NCI-H1092 (cell line): ENCODE measurements at places on chromosomes 16 and 17.

GRCh38 chr17:50173335-50173941 lies 7.6 kb downstream of the SGCA start:
- no peak for DNase-seq

DNA sequence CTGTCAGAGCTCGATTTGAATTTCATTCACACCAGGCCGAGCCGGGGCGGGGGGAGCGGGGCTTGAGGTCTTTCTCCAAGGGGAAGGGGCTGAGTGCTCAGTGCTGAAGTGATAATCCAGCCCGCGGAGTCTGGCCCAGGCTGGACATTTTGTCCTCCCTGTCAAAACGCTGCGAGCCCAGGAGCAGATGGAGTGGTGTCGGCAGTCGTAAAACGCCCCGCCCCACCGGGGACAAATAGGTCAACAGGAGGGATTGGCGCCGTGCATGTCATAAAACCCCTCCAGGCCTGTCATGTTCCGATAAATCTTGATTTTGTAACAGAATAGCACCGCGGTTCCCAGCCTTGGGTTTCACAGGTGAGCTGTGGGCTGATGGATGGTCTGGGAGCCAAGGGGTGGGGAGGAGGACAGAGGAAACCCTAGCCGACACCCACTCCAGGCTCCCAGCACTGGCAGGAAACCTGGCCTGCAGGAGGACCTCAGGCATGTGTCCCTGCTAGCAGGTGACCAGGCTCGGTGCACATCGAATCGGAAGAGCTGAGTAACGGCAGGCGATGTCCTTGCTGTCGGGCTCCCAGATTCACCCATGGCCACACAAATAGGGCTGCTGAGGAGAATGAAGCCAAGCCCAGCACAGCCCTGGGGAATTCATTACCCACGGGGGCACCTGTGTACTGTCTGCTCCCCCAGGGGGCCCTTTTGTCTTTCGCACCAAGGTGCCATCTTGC lies 341.4 kb downstream of the FOXL1 start:
- DNase-seq, result no peak

DNA sequence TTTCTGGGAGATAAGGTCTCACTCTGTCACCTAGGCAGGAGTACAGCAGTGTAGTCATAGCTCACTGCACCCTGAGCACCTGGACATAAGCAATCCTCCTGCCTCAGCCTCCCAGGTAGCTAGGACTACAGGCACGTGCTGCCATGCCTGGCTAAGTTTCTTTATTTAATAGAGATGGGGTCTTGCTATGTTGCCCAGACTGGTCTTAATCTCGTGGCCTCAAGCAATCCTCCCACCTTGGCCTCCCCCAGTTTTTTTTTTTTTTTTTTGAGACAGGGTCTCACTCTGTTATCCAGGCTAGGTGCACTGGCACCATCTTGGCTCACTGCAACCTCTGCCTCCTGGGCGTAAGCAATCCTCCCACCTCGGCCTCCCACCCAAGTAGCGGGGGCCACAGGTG lies 21.1 kb downstream of the DDX19B start:
- DNase-seq, result no peak

- no peak for DNase-seq
Measured at GRCh38 chr16:72905581-72905980, 142.3 kb downstream of the ZFHX3 start.

DNA sequence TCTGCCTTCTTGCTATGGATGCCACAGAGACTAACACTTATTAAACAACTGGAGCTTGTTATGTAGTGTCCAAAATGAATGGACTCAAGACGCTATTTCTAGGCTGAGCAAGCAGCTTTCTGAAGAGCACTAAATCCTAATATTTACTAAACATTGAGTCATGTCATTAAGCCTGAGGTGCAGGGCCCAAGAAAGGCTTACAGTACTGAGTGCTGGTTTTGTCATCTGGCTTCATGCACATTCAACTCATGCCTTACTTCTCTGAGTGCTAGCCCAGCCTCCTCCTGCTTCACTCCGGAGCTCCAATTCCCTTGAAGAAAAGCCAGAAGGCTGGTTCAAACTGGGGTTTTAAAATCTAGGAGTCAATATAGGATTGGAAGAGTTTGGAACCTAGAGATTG lies 363.3 kb upstream of the CDH5 start:
- DNase-seq, result no peak

DNA sequence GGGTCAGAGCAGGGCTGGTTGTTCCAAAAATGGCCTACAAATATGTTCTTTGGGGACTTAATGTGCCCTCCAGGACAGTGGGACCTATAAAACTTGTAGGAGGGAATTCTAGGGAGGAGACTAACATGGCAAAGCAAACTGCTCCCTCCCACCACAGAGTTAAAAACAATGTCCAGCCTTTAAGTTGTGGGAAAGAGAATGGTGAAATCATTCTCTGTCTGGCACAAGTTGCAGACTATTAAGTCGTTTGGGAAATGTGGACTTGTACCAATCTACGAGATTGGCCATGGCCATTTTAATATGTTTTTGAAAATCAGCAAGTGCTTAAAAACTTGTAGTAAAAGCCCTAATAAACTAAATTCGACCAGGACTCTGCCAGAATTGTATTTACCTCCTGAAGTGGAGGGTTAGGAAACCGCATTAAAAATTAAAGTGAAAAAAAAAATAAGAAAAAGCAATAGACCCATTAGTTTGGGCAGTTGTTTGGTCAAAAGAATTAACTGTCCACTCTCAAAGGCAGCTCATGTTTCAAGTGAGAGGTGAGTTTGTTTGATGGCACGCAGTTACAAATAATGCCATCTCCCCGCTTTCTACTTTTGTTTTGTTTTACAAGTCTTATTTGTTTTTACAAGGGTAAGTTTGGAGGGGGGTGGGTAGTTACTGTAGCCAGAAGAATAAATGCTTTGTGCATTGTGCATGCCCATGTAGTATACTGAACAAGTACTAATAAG lies 32.4 kb downstream of the ANKFN1 start:
- no peak for DNase-seq

DNA sequence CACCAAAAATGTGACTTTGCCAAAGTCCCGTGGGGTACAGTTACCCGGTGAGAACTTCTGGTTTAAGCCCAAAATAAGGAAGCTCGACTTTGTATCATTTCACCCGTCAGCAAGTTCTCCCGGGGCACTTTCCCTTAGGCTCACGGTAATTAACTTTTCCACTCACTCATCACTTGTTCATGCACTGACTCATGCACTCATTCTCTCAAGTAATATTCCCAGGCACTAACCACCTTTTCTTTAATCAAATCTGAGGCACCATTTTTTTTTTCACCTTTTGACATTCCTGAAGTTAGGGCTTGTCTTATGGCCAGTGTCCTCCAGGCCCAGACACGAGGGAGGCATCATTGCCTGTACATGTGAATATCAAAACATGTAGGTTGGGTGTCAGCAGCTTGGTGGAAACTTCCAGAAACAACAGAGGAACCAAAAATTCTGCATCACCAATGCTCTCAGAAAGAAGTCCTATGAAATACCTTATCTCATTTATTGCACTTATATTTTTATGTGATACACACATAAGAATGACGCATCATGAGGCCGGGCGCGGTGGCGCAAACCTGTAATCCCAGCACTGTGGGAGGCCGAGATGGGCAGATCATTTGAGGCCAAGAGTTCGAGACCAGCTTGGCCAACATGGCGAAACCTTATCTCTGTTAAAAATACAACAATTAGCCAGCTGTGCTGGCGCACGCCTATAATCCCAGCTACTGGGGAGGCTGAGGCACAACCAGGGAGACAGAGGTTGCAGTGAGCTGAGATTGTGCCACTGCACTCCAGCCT lies 36.1 kb upstream of the ATP2C2 start:
- DNase-seq, result no peak

DNA sequence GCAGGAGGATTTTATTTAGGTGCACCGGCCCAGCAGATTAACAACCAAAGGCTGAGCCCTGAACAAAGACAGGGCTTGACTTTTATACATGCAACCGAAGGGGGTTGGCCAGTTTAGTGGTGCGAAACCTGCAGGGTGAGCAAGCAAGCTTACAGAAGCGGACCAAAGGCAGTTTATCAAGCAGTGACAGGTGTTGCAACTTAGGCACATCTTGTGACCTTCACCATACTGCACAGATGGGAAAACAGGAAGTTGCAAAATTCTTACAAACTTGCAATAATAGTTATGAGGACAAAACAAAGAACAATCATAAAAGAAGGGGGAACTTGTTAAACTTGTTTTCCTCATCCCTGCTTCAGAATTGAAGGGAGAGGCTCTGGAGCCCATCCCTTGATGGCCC lies 1265.1 kb downstream of the CDH8 start:
- no peak for DNase-seq

GRCh38 chr16:66441586-66442375 lies 14.7 kb downstream of the BEAN1 start:
- no peak for DNase-seq

DNA sequence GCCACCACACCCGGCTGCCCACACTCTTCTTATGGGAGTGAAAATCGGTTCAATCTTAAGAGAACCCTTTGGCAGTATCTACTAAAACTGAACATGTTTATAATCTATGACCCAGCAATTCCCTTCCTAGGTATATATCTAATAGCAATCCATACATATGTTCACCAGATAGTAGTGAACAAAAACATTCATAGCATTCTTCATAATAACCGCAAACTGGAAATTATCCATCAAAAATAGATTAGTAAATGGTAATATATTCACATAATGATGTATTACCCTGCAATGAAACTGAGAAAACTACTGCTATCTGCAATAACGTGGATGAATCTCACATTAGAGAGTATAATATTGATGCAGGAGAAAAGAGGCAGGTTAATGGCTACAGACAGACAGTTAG lies 23.1 kb downstream of the COPRS start:
- no peak for DNase-seq

GRCh38 chr16:27234603-27235002 lies 31.3 kb downstream of the KDM8 start:
- DNase-seq, result no peak

DNA sequence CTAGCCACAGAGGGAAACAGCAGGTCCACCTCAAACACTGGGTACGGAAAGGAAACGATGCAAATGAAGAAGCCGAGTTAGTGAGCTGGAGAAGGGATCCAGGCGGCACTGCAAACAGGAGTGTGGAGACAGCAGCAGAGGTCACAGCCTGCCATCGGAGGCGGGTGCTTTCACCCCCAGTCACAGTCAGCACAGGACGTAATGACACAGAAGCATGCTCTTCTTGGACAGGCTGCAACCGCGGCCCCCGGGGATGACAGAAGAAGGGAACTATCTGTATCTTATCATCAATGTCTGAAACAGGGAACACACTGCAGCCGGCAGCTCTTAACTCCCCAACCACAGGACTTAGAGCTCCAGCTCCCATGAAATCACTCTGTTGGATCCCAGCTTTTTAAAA lies 16.1 kb upstream of the SLC38A8 start:
- no peak for DNase-seq

DNA sequence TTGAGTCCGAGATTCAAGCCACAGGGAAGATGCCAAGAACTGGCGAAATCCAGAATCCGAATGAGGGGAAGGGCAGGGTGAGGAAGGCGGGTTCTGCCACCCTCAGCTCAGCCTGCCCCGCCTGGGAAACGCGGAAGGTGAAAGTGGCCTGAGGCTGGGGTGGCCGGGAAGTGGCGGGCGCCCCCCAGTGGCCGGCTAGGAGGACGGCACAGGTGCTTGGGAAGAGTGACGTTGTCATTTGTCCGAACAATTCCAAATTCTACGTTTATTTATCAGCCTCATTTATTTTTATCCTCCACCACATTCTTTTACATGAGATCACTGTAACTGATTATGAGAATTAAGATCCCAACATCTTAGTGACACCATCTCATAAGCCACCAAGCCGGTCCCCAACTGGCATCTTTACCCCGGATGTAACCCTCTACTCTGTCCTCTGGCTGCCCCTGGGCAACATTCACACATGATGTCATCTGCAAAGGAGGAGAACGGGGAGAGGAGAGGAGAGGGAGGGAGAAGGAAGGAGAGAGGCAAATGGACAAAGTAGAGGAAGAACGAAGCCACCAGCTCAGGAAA lies 21.3 kb downstream of the SRCIN1 start:
- peak; percentile 47 for DNase-seq

DNA sequence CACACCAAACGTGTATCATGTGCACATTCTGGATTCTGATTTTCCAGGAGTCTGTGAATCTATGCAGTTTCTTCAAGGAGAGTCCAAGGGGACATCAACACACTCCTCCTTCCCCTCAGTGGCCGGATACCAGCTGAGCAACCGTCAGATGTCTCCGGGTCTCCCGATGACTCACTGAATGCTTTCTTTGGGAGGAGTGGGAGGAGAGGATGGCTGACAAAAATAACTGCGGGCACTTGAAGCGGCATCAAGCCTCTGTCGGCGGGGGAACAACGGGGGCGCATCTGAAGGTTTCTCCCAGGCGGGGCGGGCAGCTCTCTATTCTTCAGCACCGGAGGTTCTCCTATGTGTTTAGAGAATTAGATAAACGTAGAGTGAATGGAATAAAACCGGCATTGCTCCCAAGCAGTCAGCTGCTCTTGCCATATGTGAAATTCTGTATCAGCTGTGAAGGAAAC lies 24.6 kb upstream of the LRRC75A start:
- DNase-seq, result no peak

DNA sequence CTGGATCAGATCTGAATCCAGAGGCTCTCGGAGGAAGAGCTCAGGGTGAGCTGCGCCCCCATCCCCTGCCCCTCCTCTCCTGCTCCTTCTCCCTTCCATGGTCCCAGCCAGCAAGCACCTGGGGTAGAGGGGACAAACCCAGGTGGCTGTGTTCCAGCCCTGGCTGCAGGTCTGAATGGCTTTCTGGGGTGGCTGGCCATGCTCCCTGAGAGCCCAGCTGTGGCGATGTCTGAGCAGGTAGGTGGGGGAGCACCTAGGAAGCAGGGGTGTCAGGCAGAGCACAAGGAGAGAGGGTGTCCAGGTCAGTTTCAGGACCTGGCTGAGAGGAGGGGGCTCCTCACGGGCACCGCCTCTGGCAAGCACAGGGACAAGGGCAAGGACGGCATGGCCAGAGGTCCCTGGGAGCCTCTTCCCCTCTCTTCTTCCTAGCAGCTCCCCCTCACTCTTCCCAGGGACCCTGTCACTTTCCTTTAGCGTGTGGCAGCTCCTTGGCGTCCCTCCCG lies 310.0 kb downstream of the SEC14L1 start:
- no peak for DNase-seq

GRCh38 chr17:78888941-78889518 lies 14.0 kb downstream of the CEP295NL start:
- DNase-seq, result no peak

DNA sequence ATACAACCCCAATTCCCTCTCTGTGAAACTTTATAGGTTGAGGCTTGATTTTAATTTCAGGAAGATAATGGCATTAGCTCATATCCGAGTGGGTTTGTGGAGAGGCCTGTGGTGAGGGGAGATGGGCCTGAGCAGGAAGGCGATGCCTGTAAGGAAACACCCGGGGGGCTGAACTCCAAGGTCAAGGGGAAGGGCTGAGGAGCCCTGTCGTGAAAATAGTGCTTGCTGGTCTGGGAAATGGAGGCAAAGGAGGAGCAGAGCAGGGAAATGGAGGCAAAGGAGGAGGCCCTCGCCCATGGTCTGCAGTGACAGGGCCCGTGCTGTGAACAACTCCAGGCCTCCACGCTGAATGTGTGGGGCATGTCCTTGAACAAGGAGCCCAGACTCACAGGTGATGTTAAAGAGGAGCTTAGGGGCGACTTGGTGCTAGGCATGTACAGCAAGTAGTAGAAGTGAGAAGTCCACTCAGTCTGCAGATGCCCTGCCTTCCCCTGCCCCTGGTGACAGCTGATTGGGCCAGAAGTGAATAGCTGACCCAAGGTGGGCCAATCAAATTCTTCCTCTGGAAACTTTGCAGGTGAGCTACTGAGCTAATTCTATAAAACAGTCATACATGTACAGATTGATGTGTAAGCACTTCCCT lies 38.1 kb downstream of the MRPS23 start:
- no peak for DNase-seq
